ENCODE measurements at places on chromosomes 12 and 14. TPM values are rescaled to one million over a fixed set of nuclear protein-coding genes. Genes with fewer than 3 reads are reported as not detected.

GRCh38 chr14:46091819-46092218, 559.8 kb downstream of the RPL10L start:
- H3K27me3 ChIP-seq = no peaks in the 10 kb centered on the region
- H3K36me3 ChIP-seq = no peaks in the 10 kb centered on the region
- no peaks in the 10 kb centered on the region for H3K4me1 ChIP-seq
- H3K27ac ChIP-seq = no peak overlapping the region
- DNase-seq = no peak

DNA sequence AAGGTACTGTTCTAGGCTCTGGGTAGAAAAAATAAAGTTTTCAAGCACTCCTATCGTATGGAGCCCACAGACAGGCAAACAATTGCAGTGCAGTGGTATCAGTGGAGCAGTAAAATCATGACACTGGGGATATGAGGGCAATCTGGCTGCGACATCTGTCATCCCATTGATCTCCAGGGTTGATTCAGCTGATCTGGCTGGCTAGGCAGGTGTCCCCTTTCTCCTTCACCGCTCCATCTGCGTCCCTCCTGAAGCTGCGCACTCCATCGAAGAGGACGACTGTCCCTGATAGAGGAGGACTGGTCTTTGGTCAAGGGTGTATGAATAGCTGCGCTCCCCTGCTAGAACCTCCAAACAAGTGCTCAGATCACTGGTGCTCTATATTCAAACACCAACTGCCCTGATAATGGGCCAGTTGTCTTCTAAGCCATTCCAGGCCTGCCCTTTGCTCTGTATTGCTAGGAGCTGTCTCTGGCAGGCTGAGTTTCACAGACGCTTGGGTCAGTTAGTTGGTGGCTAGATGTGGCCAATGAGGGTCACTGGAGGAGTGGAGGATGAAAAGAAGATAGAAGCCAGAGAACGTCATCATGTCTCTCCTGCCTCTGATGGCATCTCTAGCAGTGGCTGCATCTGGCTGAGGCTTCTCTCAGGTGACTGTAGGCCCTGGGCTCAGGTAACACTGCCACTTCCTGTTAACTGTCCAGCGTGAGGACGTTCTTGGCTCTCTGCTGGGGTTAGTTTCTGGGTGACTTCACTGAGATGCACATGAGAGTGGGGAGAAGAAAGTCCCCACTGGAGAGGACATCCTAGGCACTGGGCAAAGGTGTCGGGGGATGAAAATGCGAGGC, 205.0 kb upstream of the FOXN3 start:
- H3K4me1 ChIP-seq = no peaks in the 10 kb centered on the region
- no peak overlapping the region for H3K27ac ChIP-seq
- no peak overlapping the region for H3K4me3 ChIP-seq

DNA sequence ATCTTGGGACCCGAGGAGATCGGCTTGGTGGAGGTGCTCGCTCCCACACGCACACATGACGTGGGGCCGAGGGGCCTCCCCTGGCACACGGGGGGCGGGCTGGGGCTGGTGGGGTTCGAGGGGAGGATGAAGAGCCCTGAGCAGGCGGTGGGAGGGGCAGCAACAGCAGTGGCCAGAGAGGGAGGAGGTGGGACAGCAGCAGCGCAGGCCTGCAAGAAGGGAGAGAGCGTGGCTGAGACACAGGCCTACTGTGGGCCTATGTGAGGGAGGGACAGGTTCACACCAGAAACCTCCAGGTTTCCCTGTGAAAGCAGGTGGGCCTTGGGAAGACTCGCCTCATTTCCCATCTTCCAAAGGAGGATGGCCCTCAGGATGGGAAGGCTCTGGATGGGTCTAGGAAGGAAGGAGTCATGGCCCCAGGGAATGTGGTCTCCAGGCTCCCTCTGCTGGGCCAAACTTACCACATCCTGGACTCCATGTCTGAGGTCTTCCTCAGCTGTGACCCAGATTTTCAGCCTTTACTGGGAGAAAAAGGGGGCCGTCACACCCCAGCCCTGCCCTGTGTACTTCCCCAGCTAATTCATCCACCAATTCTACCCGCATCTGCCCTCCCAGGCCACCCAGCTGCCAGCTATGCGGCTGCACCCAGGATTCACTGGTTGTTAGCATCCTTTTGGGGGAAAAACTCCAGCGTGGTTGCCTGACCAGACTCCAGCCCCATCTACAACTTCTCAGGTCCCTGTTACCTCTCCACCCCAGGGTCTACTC, 2.8 kb downstream of the PIANP start:
- peaks cover 22% of the 10 kb centered on the region for H3K27me3 ChIP-seq
- H3K27ac ChIP-seq = no peak overlapping the region
- no peak overlapping the region for H3K4me3 ChIP-seq
- H3K4me1 ChIP-seq = peaks cover 18% of the 10 kb centered on the region

Gene OR6C74
- total RNA-seq = not detected

DNA sequence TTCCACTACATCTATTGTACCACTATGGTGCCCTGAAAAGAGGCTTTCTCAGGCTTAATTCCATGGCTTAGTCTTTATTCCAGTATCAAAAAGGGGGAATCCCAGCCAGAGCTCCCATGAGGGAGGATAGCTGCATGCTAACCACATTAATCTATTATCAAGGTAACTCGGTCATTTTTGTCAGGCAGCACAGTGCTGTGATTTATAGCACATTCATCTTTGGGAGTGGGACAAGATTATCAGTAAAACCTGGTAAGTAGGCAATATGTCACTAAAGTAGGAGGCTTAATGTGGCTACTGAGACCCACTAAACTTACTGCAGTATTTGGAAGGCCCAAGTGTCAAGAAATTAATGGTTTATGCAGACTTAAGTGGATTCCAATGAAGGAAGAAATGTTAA, 58.9 kb downstream of the DAD1 start:
- no peaks in the 10 kb centered on the region for H3K36me3 ChIP-seq
- no peak overlapping the region for H3K4me3 ChIP-seq
- no peak overlapping the region for H3K27ac ChIP-seq
- no peak for DNase-seq
- H3K4me1 ChIP-seq = no peaks in the 10 kb centered on the region

- H3K4me1 ChIP-seq = no peaks in the 10 kb centered on the region
- DNase-seq = peak; percentile 71
- H3K4me3 ChIP-seq = no peak overlapping the region
These were observed 12.4 kb downstream of the ERG28 start for GRCh38 chr14:75648066-75648838.

DNA sequence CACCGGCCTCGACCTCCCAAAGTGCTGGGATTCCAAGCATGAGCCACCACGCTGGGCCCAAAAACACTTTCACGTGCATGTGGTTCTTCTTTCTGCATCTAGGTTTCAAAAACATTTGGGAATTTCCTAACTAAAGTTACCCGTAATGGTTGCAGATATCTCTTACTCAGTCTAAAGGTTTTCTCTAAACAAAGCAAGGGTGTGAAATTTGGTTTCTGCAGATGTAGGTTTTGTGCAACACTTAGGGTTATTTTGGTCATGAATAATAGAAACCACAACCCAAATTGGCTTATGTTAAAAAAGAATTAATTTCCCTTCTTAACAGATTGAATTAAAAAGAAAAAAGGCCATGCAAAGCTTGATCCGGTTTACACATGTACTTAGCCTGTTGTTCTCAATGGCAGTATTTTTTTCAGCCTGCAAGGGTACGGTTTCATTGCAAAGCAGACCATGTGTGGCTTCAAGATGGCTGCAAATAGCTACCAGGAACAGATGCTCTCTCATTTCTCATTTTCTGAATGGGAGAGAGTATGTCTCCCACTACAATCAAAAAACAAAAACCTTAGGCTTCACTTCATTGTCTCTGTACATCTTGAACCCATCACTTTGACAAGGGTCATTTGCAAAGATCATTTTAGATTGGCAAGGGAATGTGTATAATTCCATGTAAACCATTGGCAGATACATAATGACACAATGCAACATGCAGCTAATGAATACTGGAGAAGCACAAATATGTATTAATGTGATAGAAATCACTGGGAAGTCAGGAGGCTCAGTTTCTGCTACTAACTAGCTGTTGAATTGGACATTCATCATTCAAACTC, 491.2 kb upstream of the FLRT2 start:
- no peak overlapping the region for H3K27ac ChIP-seq
- H3K4me3 ChIP-seq = no peak overlapping the region
- no peaks in the 10 kb centered on the region for H3K4me1 ChIP-seq
- no peaks in the 10 kb centered on the region for H3K27me3 ChIP-seq
- H3K36me3 ChIP-seq = no peaks in the 10 kb centered on the region

DNA sequence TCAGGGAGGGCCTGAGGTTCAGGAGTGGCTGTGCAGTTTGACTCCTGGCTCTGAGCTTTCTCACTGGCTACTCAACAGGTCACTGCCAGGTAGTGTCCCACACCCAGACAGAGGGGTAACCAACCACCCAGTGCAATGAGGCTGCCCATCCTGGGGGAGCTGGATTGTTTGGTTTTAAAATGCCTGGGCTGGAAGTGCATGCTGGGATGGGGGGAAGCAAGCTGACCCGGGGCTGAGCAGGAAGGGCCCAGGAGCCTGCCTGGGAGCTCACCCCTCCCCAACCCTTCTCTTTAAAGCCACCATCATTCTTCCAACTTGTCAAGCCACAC, 12.6 kb upstream of the ABHD12B start:
- peak overlapping the region; percentile 75 for H3K27ac ChIP-seq
- peak overlapping the region; percentile 61 for H3K4me3 ChIP-seq
- DNase-seq = no peak
- H3K4me1 ChIP-seq = peaks cover 6% of the 10 kb centered on the region
- H3K27me3 ChIP-seq = no peaks in the 10 kb centered on the region
- no peaks in the 10 kb centered on the region for H3K36me3 ChIP-seq

Gene ASCL1
- total RNA-seq = not detected

Gene GLIPR1L2
- total RNA-seq = 2.3 TPM

Gene NUAK1
- 16.9 TPM for total RNA-seq

All from right atrium auricular region (tissue), 2 donors.